ENCODE measurements at places on chromosomes 5 and 9.
A peak's percentile ranks its signal among the peaks of the same experiment; 100 is the strongest.

DNA sequence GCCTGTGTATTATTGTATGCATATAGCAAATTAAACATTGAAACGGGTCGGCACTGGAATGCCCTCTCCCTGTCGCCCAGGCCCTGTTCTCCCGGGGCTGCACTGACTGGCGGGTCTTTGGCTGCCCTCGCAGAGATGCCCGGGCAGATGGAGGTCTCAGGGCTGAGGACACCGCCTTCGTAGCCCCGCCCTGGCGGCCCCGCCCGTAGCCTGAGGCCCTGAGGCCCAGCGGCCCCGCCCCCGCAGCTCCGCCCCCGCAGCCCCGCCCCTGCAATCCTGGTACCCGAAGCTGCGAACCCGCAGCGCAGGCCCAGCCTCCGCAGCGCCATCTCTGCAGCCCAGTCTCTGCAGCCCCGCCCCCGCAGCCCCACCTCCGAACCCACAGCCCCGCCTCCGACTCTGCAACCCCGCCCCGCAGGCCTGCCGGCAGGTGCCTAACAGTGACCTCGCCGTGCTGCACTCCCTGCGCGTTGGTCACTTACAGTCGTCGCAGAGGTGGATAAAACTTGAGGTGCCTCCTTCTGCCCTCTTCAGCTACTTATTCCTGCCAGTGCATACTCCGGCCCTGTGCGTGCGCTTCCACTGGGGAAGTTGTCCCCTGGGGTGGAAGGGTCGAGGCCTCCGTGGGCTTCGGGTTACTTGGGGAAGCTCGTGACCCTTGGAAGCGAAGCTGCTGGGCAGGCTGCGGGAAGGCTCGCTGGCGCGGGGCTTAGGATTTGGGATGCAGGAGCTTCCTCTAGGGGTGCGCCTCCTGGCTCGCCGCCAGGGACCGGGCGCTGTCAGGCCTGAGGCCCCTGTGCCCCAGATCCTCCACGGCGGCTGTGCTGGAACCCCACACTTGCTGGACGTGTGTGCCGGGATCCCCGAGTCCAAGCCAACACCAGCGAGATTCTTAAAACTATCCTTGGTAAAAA is 72.3 kb downstream of the ICE1 start:
- peaks cover 6% of the 10 kb centered on the region for H3K4me1 ChIP-seq
- no peak overlapping the region for H3K27ac ChIP-seq
- peak overlapping the region; percentile 44 for H3K4me3 ChIP-seq
- DNase-seq, result peak; percentile 86
- H3K27me3 ChIP-seq, result no peaks in the 10 kb centered on the region

DNA sequence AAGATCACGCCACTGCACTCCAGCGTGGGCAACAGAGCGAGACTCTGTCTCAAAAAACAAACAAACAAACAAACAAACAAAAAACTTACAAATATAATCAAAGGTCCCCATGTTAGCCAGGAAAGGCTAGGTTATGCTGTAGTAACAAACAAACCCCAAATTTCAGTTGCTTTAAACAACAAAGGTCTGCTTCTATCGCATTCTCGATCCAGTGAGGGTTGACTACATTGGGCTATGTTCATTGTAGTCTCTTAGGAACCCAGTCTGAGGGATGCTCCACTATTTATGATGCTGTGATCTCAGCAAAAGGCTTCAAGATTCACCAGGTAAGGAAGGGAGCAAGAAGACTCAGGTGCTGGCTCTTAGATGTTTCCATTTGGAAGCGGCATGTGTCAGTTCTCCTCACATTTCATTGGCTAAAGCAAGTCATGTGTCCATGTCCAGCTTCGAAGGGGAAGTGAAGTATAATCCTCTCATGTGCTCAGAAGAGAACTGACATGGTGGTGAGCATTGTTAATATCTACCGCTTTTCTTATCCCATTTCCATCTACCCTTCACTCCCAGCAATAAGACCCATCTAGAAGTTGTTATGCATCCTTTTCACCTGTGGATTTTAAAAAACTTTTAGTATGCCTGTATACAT is 26.5 kb upstream of the NEK6 start:
- H3K4me1 ChIP-seq, result peaks cover 3% of the 10 kb centered on the region
- H3K36me3 ChIP-seq, result no peaks in the 10 kb centered on the region
- no peak overlapping the region for H3K4me3 ChIP-seq
- H3K27ac ChIP-seq, result no peak overlapping the region

DNA sequence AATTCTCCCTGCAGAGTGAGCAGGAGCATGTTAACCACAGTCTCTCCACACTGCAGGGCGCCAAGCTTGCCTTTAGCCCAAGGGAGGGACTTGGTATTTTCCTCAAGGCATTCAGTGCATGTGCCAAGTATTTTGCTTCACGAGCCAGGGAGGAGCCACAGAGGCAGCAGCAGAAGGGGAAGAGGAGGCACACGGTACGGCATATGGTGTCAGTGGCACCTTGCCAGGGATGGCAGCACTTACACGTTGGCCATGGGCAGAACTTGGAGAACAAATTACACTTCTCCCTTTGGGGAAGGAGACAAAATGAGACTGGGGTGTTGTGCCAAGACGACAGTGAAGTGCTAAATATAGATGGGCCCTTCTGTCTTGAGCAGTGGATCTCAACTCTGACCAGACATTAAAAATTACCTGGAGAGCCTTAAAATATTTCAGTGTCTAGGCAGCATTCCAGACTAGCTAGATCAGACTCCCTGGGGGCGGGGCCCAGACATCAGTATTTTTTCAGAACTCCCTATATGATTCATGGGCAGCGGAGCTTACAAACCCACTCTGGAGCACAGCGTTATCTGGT is 155.8 kb downstream of the DRD1 start:
- peaks cover 3% of the 10 kb centered on the region for H3K27me3 ChIP-seq
- H3K36me3 ChIP-seq, result no peaks in the 10 kb centered on the region
- no peaks in the 10 kb centered on the region for H3K4me1 ChIP-seq
- no peak for DNase-seq
- no peak overlapping the region for H3K4me3 ChIP-seq

GRCh38 chr5:122145906-122146305 is 16.6 kb downstream of the ZNF474 start:
- H3K27me3 ChIP-seq, result no peaks in the 10 kb centered on the region
- DNase-seq, result no peak
- H3K27ac ChIP-seq, result no peak overlapping the region
- H3K36me3 ChIP-seq, result no peaks in the 10 kb centered on the region
- H3K4me3 ChIP-seq, result no peak overlapping the region

- H3K4me3 ChIP-seq, result no peak overlapping the region
- peaks cover 14% of the 10 kb centered on the region for H3K36me3 ChIP-seq
- no peak for DNase-seq
- no peaks in the 10 kb centered on the region for H3K27me3 ChIP-seq
Measured at GRCh38 chr9:108864446-108864845, 2.4 kb downstream of the ACTL7A start.

DNA sequence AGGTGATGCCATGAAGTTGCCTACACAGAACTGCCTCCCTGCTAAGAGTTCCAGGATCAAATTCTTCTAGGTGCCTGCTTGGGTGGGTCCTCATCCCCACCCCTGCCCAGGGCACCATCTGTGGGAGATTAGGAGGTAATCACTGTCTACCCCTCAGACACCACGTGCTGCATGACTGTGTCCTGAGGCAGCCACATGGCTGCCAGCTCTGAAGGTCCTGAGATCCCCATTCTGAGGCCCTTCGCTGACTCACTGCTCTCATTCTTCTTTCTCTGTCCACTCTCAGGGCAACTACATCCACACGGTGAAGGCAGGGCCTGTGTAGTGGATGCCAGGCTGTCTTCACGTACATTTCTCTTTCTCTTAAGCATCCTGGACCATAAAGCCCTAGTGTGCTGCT is 222.9 kb upstream of the ANKRD55 start:
- H3K4me1 ChIP-seq, result peaks cover 10% of the 10 kb centered on the region
- no peak overlapping the region for H3K4me3 ChIP-seq
- H3K36me3 ChIP-seq, result peaks cover 5% of the 10 kb centered on the region

- peaks cover 13% of the 10 kb centered on the region for H3K4me1 ChIP-seq
- H3K27me3 ChIP-seq, result no peaks in the 10 kb centered on the region
- H3K4me3 ChIP-seq, result no peak overlapping the region
- peaks cover 7% of the 10 kb centered on the region for H3K36me3 ChIP-seq
- peak; percentile 22 for DNase-seq
Measured at GRCh38 chr9:31519011-31519410, 865.4 kb upstream of the ACO1 start.

GRCh38 chr9:37521111-37521510 is 35.4 kb downstream of the POLR1E start:
- H3K27me3 ChIP-seq, result no peaks in the 10 kb centered on the region
- no peaks in the 10 kb centered on the region for H3K4me1 ChIP-seq
- H3K4me3 ChIP-seq, result no peak overlapping the region
- H3K27ac ChIP-seq, result no peak overlapping the region
- no peak for DNase-seq

GRCh38 chr9:109708451-109708945 is 71.5 kb upstream of the PALM2AKAP2 start:
- H3K27me3 ChIP-seq, result peaks cover 17% of the 10 kb centered on the region
- H3K4me1 ChIP-seq, result no peaks in the 10 kb centered on the region

DNA sequence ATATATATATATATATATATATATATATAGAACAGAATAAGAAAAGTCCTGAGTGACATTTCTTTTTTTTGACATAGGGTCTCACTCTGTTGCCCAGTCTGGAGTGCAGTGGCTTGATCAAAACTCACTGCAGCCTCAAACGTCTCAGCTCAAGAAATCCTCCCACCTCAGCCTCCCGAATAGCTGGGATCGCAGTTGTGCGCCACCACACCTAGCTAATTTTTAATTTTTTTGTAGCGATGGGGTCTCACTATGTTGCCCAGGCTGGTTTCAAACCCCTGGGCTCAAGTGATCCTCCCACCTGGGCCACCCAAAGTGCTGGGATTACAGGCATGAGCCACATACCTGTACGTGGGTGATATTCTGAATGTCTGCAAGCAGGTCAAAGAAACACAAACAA is 48.3 kb downstream of the SPRY4 start:
- DNase-seq, result no peak
- no peak overlapping the region for H3K4me3 ChIP-seq
- H3K36me3 ChIP-seq, result no peaks in the 10 kb centered on the region
- peaks cover 3% of the 10 kb centered on the region for H3K27me3 ChIP-seq
- no peaks in the 10 kb centered on the region for H3K4me1 ChIP-seq

DNA sequence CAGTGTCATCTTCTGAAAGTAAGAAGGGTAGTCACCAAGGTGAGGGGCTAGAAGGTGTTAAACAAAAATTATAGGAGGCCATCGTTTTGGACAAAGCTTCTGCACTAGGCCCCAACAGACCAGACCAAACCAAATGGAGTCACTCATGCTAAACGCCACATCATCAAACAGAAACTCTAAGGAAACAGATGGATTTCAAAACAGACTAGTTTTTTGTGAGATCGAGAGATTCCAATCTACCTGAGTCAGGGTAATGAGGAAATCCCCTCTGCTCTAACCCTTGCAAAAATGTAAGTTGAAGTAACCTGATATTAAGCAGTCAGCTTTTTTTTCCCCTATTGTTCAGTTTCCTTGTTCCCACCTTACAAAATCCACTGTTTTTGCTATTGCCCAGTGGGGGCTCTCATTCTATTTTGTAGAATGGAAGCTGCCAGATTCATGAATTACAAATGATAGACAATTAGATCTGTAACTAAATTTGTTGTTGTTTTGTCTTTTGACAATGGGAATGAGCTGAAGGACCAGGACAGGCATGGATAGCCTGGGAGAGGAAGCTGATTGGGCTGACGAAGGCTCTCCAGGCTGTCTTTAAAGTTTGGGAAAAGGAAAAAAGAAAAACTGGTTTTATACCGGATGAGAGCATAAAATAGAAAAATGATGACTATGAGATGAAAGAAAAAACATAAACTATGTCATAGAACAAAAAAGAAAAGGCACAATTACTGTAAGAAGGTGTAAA is 94.7 kb upstream of the ADAMTSL1 start:
- H3K27ac ChIP-seq, result no peak overlapping the region
- no peaks in the 10 kb centered on the region for H3K4me1 ChIP-seq
- H3K4me3 ChIP-seq, result no peak overlapping the region
- no peaks in the 10 kb centered on the region for H3K36me3 ChIP-seq
- H3K27me3 ChIP-seq, result no peaks in the 10 kb centered on the region
- DNase-seq, result no peak

DNA sequence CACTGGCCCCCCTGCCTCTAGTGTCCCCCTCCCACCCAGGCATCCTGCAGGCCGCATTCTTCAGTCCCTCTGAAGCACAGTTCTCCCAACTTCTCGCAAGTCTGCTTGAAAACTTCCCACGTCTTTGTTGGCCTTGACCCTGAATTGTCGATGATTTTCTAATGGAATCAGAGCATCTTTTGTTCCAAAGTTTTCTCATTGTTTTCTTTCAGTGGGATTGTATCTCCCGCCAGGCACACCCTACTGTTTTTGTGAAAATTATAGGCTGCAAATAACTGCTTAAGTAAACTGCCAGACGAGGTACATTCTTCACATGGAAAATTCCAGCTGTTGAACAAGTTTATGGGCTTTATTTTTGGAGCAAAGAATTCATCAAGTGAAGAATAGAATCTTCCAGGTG is 122.6 kb upstream of the SLC25A48 start:
- H3K27ac ChIP-seq, result no peak overlapping the region
- peaks cover 9% of the 10 kb centered on the region for H3K27me3 ChIP-seq
- H3K36me3 ChIP-seq, result no peaks in the 10 kb centered on the region
- DNase-seq, result no peak
- H3K4me1 ChIP-seq, result no peaks in the 10 kb centered on the region

- H3K4me3 ChIP-seq, result no peak overlapping the region
- H3K27me3 ChIP-seq, result peaks cover 2% of the 10 kb centered on the region
- DNase-seq, result no peak
- no peaks in the 10 kb centered on the region for H3K36me3 ChIP-seq
- no peak overlapping the region for H3K27ac ChIP-seq
Measured at GRCh38 chr5:17966640-17967402, 332.6 kb downstream of the TAF11L14 start.

- no peaks in the 10 kb centered on the region for H3K4me1 ChIP-seq
- no peaks in the 10 kb centered on the region for H3K36me3 ChIP-seq
- DNase-seq, result no peak
- no peak overlapping the region for H3K4me3 ChIP-seq
Measured at GRCh38 chr9:119240546-119240945, 128.7 kb downstream of the BRINP1 start.

DNA sequence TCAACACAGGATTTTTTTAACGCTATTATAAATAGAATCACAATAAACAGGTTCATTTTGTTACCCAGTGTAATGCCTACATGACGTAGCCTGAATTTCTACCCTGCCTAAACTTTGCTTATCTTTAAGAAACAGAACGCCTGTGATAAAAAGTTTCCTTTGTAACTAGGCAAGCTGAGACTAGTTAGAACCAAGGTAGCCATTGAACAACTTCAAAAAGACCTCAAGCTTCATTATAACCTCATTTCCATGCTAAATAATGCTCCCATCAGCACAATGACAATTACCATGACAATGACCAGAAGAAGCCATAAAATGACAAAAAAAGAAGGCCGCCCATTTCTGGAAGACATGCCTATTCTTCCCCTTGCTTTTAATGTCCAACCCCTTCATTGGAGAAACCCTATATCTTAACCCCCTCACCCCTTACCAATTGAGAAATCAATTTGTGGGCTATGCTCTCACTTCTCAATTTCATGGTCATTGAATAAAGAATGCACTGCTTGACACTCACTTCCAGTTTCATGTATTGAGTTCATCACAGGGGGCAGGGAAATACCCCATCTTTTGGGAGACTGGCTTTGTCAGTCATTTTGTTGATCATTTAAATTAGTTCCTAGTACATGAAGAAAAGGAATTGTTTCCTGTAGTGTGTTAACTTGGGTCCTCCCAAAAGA is 276.8 kb downstream of the MCTP1 start:
- no peak overlapping the region for H3K4me3 ChIP-seq
- H3K4me1 ChIP-seq, result no peaks in the 10 kb centered on the region
- no peak for DNase-seq
- H3K36me3 ChIP-seq, result peaks cover 3% of the 10 kb centered on the region
- no peak overlapping the region for H3K27ac ChIP-seq

Data from memory B cell (primary cell).